ENCODE measurements at places on chromosomes 7 and 10.

GRCh38 chr10:24197263-24197662 is 11.7 kb upstream of the KIAA1217 start:
- no peak for DNase-seq

GRCh38 chr7:16935341-16935735 is 53.6 kb upstream of the AGR3 start:
- DNase-seq: no peak

- DNase-seq: no peak
Measured at GRCh38 chr10:113639966-113640365, 23.9 kb downstream of the NRAP start.

DNA sequence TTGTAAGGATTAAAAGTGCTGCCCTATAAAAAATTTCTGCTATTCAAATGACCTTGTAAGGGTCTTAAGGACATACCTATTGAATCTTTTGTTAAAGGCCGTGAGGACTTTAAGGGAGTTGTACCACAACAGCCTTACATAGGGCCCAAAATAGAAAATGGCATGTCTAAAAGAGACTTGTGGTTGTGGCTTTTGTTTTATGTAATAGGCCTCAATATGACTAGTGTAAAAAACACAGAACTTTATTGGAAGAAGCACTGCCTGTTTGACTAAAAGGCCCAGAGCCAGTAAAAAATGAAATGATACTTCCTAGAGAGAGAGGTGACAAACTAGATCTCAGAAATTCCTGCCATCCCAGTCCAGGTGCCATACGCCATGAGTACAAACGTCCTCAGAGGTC is 286.6 kb downstream of the SEMA3D start:
- no peak for DNase-seq

GRCh38 chr7:92034116-92034515 is 93.5 kb downstream of the AKAP9 start:
- DNase-seq: no peak

- no peak for DNase-seq
Measured at GRCh38 chr7:5395246-5395645, 28.4 kb downstream of the TNRC18 start.

DNA sequence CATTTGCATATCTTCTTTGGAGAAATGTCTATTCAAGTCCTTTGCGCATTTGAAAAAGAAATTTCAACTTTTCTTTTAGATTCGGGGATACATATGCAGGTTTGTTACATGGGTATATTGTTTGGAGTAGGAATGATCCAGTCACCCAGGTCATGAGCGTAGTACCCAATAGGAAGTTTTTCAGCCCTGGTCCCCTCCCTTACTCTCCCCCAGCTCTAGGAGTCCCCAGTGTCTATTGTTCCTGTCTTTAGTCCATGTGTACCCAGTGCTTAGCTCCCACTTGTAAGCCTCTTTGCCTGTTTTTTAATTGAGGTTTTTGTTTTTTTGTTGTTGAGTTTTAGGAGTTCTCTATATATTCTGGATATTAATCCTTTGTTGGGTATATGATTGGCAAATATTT is 63.3 kb downstream of the SND1 start:
- DNase-seq: no peak

GRCh38 chr10:99629625-99629978 is 9.4 kb upstream of the SLC25A28 start:
- DNase-seq: no peak

DNA sequence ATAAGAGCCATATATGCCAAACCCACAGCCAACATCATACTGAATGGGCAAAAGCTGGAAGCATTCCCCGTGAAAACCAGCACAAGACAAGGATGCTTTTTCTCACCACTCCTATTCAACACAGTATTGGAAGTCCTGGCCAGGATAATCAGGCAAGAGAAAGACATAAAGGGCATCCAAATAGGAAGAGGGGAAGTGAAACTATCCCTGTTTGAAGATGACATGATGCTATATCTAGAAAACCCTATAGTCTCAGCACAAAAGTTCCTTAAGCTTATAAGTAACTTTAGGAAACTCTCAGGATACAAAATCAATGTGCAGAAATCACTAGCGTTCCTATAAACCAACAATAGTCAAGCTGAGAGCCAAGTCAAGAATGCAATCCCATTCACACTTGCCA is 23.8 kb upstream of the STARD3NL start:
- no peak for DNase-seq

DNA sequence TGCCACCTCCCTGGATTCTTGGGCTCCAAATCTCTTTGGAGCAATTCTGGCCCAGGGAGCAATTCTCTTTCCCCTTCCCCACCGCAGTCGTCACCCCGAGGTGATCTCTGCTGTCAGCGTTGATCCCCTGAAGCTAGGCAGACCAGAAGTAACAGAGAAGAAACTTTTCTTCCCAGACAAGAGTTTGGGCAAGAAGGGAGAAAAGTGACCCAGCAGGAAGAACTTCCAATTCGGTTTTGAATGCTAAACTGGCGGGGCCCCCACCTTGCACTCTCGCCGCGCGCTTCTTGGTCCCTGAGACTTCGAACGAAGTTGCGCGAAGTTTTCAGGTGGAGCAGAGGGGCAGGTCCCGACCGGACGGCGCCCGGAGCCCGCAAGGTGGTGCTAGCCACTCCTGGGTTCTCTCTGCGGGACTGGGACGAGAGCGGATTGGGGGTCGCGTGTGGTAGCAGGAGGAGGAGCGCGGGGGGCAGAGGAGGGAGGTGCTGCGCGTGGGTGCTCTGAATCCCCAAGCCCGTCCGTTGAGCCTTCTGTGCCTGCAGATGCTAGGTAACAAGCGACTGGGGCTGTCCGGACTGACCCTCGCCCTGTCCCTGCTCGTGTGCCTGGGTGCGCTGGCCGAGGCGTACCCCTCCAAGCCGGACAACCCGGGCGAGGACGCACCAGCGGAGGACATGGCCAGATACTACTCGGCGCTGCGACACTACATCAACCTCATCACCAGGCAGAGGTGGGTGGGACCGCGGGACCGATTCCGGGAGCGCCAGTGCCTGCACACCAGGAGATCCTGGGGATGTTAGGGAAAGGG is 913 bp downstream of the NPY start:
- peak; percentile 22 for DNase-seq
